ENCODE measurements at places on chromosomes 5 and 9.

DNA sequence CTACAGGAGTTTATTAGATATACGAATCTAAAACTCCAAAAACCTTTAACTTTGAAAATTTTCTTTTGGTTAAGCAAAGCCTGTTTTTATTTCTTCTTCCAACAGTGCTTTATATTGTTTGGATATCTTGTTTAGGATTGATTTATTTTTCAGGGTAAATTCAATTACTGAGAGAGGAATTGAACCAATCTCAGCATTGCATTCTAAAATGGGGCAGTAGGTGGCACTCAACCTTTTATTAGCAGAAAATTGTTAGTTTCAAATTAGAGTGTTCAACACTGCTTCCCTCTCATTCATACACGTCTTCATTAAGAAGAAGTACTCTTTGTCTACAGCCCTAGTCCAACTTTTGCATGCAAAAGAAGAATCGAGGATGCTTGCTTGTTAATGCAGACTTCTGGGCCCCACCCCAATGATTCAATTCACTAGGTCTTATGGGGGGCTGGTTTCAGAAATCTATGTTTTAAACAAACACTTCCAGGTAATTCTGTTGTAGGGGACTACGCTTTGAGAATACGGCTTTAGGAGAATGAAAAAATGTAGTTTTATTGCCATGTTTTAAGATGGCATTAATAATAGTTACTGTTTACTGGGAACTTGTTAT, 26.6 kb downstream of the MRPL22 start:
- DNase-seq, result peak; percentile 10

- DNase-seq, result no peak
These were observed 1703.8 kb downstream of the MAT2B start for GRCh38 chr5:165209101-165209727.

DNA sequence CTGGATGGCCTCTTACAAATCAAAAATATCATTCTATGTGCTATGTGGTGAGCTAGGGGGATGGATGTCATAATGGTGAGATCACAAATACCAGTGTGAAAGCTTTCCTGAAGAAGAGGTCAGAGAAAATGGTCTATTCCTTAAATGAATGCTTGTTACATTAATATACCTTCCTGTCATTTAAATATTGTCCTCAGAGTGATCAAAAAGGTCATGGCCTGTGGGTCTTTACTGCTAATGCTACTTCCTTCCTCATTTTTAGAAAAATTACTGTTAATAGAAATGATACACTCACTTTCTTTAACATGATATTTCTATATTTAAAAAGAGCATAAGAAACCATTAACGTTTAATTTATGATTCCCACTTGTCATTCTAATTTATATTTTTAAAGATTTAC, 9.7 kb downstream of the OMD start:
- no peak for DNase-seq

DNA sequence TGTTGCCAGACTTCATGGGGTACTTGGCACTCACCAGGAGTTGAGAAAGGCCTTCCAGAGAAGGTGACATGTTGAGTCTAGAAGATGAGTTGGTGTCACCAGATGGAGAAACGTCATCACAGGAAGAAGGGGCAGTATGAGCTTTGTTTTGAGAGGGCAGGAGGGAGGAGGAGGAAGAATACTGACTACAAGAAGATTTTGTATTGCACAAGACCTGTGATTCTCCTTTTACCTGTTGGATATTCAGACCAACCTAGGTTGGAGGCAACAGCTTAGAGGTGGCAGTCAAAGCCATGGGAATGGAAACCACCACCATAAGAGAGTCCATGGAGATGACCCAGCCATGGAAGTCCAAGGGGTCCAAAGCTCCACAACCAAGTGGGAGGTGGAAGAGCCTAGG, 154.2 kb downstream of the TSSK1B start:
- DNase-seq, result no peak

GRCh38 chr5:64166201-64166959, 737 bp downstream of the RNF180 start:
- no peak for DNase-seq

DNA sequence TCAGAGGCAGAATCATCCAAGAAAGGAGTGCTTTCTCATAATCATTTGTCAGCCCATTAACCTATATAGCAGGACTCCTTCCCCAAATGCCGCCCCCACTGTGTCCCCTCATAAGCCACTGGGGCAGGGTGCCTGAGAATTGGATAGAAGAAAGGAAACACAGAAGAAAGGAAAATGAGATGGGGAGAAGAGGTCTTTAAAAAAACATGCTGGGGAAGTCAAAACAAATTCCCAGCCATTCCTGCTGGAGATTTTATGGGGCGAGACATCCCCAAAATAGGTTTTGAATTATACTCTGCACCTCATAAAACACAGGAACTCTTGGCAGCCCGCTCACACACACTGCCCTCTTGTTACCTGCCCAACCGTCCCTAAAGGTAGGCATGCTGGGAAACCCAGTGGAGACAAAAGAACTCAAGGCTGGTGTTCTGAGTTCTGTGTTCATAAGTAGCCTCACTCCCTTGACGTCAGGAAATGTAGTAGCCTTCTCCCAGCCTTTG, 19.7 kb downstream of the ASTN2 start:
- DNase-seq, result no peak

GRCh38 chr5:82221020-82221419, 57.1 kb downstream of the RPS23 start:
- no peak for DNase-seq
